Left ventricle myocardium superior (tissue), 1 donor: ENCODE measurements at places on chromosomes 16 and 17. TPM values are rescaled to one million over a fixed set of nuclear protein-coding genes. Genes with fewer than 3 reads are reported as not detected.

GRCh38 chr17:68539548-68540467 is 27.6 kb downstream of the PRKAR1A start:
- DNase-seq: no peak

GRCh38 chr17:41748275-41748674 is 13.8 kb upstream of the HAP1 start:
- DNase-seq: no peak

DNA sequence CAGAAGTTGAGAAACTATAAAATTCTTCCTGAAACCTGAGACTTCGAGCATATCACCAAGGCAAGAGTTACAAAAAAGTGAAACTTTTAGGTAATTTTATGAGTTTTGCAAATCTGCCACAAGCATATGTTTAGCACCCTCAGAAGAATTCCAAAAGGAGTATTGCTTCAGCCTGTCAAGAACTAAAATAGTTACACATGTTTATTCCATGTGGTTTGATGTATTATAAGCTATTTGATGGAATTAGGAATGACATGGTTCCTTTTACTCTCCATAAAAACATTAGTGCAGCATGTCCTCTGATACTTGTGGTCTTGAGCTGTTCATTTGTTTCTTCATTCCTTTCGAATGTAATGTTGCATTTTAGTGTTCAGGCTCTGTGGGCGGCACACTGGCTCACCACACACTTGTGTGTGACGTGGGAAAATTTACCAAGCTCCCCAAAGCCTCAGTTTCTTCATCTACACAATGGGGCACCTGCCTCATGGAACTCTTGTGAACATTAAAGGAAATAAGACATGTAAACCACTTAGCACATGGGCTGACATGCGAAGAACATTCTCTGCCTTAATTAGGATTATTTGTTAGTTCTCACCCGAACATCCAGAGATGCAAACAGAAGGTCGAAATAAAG is 204.2 kb upstream of the FOXF1 start:
- no peak for DNase-seq

GRCh38 chr16:70289229-70290094 is at the start of gene AARS1:
Gene AARS1 (minus strand): TSS chr16:70289506. CDS start chr16:70282763, 6,743 bp downstream.
- DNase-seq: peak; percentile 96

GRCh38 chr17:61335845-61336655 is 63.6 kb upstream of the TBX2 start:
- no peak for DNase-seq

GRCh38 chr16:70252355-70252988 is 732 bp upstream of the EXOSC6 start:
- DNase-seq: peak; percentile 36

- no peak for DNase-seq
These were observed 95.8 kb downstream of the USP32 start for GRCh38 chr17:60296177-60296576.

CUEDC1 gene
- total RNA-seq: 55.0 TPM

NLK gene
- total RNA-seq: 22.8 TPM

SLC5A11 gene
- total RNA-seq: not detected

GPS1 gene
- total RNA-seq: 90.6 TPM

BICDL2 gene
- total RNA-seq: not detected

OTOP3 gene
- total RNA-seq: not detected

TBC1D28 gene
- total RNA-seq: not detected
